ENCODE measurements at places on chromosomes 2 and 18.

- DNase-seq: peak; percentile 39
Observed at GRCh38 chr2:169038338-169038757, 7.2 kb upstream of the ABCB11 start.

GRCh38 chr2:177080746-177081284 lies 131.8 kb upstream of the HNRNPA3 start:
- DNase-seq: no peak

GRCh38 chr2:73654175-73654574 lies 12.0 kb upstream of the NAT8 start:
- no peak for DNase-seq

DNA sequence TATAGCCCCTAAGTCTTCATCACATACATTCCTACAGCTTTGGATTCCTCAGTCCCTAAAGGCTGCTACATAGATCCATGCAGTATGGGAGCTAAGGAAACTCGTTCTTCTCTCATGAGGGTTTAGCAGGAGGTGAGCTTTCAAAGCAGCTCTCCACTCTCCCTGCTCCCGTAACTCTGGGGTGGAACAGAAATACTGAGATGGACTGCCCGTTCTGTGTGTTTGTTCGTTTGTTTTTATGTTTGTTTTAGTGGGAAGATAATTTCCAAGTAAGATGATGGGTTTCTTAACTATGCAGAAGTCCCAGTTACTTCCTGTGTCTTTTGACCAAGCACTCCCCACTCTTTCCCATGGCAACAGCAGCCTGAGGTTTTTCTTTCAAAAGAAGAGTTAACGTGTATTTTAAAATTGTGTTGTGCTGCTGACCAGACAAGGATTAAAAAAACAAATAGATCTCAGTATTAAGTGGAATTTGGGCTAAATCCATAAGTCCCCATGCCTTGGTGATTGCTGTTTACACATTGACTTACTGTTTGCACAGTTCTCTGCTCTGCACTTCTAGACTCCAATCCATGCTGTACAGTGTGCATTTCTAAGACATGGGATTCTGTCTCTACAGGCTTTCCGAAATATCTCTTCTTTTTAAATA lies 156.4 kb upstream of the SH3BP4 start:
- no peak for DNase-seq

DNA sequence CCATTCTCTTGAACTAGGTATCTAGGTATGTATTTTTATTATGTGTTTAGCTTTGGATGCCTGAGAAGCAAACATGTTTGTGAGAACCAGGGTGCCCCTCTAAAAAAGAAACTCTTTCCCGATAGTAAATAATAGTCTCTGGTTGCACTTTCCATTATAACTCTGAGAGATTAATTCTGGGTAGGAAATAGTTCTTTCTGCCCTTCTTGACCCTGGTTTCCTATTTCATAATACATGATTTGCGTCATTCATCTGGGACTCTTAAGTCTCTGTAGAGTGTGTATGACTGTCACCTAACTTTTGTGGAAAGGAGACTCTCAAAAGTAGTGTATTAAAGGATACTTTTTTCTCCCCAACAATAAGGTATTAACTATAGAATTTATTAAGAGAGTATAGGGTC lies 31.5 kb downstream of the ACSL3 start:
- DNase-seq: peak; percentile 46

GRCh38 chr2:23400703-23401102 lies 15.7 kb downstream of the KLHL29 start:
- no peak for DNase-seq

DNA sequence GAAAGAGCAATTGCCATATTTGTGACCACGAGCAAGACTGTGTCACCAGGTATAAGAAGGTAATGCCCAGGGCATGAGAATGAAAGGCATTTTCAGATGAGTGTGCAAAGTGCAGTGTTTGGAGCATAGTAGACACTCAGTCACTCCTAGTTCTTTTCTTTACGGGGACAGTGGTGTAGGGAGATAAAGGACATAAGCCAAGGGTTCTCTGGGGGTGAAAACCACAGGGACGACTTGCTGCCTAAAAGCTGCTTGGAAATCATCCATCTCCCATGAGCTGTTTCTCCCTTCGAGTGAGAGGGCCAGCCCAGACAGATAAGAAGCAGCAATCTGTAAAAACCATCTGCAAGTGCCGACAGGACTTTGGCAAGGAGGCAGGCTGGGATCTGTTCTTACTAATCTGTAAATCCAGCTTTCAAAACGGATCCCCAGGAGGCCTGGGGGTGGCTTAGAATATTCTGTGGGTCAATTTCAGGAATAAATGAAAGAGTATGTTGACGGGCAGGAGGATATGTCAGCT lies 221.6 kb downstream of the LPIN1 start:
- peak; percentile 99 for DNase-seq

DNA sequence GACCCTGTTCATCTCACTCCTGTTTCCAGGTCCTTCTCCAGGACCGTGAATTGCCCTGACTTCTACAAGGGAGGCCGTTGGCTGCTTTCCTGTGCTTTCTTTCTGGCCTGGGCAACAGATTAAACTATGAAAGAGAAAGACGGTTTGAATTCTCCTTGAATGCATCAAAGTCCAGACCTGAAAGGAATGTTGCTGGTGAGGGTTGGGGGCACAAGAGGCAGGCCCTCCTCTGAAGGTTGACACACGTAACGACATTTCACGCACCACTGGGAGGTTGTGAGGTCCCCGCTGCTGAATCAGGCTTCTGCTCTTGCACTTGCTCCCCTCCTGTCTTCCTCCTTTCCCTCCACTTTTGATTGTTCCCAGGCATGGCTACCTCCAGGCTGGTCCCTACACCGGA lies 141.9 kb downstream of the CYRIA start:
- DNase-seq: no peak

DNA sequence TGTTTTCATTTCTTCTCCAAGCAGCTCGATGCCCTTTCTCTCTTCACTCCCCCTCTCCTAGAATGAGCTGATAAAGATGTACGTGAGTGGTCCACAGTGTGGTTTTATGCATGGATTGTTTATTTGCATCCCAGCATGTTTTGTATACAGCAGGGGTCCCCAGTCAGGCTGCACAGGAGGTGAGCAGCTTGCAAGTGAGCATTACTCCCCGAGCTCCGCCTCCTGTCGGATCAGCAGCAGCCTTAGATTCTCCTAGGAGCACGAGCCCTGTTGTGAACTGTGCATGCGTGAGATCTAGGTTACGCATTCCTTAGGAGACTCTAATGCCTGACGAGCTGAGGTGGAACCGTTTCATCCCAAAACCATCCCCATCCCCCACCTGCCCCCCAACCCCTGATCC lies 262.6 kb downstream of the AGAP1 start:
- DNase-seq: no peak

DNA sequence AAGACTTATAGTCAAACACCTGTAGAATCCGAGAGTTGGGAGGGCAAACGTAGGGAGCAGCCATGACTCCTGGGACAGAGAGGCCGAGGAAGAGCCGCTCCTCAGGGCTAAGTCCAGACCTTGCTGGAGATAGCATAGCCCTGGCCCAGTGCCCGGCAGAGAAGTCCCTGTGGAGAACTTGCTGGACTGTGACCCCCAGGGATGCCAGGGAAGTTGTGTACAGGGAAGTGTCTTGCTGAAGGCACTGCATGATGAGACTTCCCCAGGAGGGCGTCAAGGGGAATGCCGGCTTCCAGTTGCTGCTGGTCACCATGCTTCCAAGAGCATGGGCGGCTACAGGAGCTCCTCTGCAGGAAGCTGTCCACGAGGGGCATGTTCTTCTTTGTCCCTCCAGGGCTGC lies 8.6 kb upstream of the CNDP1 start:
- DNase-seq: no peak

GRCh38 chr2:97913846-97914245 lies 81.9 kb downstream of the TMEM131 start:
- DNase-seq: no peak

GRCh38 chr18:9665314-9665713 lies 42.8 kb upstream of the RAB31 start:
- no peak for DNase-seq
